ENCODE measurements at places on chromosomes 13 and 19. TPM values are rescaled to one million over a fixed set of nuclear protein-coding genes. Genes with fewer than 3 reads are reported as not detected.
A peak's percentile ranks its signal among the peaks of the same experiment; 100 is the strongest.

DNA sequence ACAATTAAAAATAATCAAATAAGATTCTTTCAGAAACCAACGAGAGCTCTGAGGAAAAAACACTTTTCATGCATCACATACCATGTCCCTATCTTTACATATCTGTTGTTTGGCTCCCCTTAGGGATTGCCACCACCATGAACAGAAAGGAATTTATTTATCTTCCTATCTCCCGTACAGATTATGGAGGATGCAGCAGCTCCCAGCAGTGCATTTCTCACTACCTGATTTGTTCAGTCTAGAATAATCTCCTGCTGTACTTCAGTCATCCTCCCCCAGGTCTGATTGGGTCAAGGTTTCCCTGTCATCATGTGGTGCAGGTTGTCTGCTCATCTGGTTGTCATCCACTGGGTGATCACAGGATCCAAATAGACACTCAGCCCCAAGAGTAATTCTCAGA lies 451.3 kb downstream of the OXGR1 start:
- DNase-seq: no peak

DNA sequence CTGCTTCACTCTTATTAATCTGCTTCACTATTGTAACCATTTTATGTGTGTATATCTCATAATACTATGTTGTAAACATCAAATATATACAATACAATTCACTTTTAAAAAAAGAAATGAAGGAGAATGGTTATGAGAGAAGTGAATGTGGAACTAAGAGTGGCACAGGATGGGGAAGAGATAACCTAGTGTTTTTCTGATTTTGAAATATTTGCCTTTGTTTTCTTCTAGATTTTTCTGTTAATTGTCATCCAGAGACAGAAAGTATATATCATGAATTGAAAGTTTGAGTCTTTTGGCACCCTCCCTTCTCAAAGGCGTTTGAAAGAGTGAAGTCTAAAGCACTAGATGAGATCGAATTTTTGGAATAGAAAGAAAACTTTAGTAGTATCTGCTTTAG lies 2.8 kb downstream of the DNAJC3 start:
- DNase-seq: no peak

DNA sequence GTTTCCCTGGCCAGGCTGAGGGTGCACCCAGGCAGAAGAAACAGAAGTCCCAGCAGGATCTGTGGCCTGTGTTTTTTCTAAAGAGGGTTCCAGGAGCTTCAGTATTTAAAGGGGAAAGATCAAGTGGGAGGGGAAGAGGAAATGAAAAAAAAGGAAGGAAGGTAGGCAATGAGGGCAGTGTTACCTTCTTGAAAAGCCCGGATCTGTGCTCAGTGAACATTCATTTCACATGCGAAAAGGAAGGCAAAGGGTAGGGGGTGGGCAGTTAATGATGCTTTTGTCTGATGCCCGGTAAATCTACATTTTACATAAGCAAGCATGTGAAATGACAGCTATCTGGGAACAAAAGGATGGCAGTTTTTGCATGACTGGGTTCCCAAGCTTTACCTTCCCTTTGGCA lies 326.2 kb downstream of the UQCRFS1 start:
- DNase-seq: no peak

DNA sequence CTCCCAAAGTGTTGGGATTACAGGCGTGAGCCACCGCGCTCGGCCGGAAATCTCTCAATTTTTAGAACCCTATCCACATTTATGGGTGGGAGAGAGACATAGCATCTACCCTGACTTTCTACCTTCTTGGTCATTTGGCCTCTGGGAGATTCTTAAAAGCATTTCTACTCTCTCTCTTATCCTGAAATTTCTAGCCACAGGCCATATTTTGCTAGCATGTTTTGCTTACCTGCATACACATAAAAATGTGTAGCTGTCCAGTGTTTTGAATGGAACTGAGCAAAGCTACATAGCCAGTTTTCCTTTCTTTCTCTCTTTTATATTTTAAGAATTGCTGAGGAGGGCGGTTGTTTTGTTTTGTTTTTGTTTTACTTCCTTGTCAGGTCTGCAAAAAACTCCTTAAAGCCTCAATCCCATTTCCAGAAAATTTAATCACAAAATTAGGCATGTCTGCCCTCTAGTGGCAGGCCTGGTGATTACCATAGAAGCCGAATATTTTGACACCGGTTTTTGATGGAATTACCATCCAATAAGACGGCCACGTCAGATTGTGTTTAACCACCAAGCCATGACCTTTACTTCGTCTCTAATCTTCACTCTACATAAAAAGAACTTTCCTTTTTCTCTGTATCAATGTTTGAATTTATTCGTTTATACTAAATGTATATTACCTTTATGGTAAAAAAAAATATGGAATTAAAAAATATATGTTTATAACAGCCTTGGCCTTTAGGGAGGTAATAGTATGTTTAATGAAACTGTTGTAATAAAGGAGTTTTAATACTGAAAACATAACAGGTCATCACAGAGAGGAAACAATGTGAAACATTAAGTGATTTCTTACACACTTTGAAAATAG lies 34.4 kb upstream of the OXGR1 start:
- DNase-seq: no peak

- peak; percentile 70 for DNase-seq
Observed at GRCh38 chr19:35247526-35248309, 1.1 kb upstream of the LSR start.

- DNase-seq: no peak
Observed at GRCh38 chr13:87999240-87999700, 328.1 kb downstream of the SLITRK5 start.

DNA sequence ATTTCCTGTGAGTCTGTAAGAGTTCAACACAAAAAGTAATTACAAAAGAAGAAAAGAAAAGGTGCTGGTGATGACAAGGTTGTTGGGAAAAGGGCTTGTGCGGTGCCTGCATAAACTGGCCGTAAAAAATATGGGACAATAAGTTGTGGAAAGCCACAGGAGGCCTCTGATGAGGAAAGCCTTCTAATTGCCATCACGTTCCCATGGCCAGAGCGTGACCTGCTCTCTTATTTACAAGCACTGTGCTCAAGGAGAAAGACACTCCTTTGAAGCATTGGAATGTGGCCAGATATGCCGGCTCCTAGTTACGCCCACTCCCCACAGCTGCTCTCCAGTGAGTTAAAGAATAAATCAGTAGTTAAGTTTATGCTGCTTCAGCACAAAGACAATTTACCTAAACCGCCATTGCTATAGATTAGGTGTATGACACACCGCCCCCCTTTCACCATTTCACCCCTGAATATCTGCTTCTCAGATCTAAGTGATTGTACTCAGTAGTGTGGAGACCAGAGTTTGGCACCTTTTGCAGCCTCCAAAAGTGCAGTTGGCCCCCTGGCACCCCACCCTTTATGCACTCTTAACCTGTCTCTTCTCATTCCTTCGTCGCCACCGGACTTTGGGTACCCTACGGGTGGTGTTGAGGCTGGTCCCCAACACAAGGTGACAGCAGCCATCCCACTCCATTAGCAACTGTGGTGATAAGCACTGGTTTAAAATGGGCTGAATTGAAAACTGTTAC lies 8.1 kb upstream of the PGLYRP1 start:
- no peak for DNase-seq

- DNase-seq: peak; percentile 49
Observed at GRCh38 chr13:48975101-48975855, 434 bp upstream of the FNDC3A start.

DNA sequence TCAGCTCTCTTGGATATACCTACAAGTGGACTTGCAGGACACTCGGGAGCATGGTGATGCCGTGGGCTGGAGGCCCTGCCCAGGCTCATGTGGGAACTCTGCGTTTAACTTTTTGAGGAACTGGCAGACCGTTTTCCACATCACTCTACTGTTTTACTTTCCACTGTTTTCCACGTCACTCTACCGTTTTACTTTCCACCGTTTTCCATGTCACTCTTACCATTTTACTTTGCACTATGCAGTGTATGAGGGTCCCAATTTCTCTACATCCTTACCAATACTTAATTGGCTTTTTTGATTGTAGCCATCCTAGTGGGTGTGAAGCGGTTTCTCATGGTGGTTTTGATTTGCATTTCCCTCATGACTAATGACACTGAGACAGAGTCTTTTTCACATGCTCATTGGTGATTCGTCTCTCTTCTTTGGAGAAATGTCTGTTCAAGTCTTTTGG lies 40.5 kb downstream of the GATAD2A start:
- DNase-seq: no peak

The ZSCAN5B gene
- total RNA-seq: 0.20 TPM

- DNase-seq: no peak
Observed at GRCh38 chr13:85896516-85897450, 97.6 kb upstream of the SLITRK6 start.

DNA sequence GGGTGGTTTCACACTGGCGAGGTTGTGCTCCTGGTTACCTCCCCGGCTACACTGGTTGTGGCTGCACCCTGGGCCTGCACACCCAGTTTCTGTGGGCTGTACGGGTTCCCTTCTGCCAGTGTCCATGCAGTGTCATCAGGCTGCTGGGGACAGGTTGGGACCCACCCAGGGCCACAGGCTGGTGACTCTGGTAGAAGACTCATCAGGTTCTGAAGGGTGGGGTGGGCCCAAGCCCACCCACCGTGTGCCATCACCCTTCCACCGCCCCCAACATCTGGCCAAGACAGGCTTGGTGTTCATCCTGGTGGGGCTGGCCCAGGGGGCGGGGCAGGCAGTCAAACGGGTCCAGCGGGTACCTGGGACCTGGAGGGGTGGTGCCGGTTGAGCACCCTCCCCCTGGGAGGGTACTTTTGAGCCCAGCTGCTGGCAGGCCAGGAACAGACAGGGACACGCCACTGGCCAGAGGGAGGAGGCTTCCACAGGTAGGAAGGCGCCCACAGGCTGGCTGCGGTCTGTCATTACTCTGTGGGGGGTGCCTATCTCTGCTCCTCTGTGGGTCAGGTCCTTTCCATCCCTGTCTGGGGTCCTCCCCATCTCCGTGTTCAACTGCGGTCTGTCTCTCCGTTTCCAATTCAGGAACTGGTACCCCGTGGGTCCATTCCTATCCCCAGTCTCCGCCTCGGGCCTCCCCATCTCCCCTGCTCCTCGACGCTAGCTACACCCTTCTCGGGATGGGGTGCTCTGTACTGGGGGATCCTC lies at the start of gene RNF225:
RNF225 (plus strand) TSS at position 437 of the 759 bp plus-strand sequence. CDS start 434 bp downstream, outside the sequence.
- DNase-seq: no peak

DNA sequence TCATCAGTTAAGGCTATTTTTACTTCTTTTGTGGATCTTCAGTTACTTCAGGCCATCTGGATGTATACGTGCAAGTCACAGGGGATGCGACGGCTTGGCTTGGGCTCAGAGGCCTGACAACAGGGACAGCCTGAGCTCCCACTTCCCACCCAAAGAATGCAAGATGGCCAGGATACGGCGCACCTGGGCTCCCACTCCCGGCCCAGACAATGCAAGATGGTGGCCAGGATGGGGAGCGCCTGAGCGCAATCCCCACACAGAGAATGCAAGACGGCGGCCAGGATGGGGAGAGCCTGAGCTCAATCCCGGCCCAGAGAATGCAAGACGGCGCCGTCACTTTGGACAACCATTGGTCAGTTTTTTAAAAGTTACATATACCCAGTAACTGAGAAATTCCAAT lies 25.3 kb upstream of the MIER2 start:
- no peak for DNase-seq

- no peak for DNase-seq
Observed at GRCh38 chr13:59475911-59476310, 687.8 kb downstream of the DIAPH3 start.

The PSPN gene
- 2.4 TPM for total RNA-seq

GRCh38 chr19:4416268-4416667 lies 13.8 kb downstream of the CHAF1A start:
- no peak for DNase-seq

DNA sequence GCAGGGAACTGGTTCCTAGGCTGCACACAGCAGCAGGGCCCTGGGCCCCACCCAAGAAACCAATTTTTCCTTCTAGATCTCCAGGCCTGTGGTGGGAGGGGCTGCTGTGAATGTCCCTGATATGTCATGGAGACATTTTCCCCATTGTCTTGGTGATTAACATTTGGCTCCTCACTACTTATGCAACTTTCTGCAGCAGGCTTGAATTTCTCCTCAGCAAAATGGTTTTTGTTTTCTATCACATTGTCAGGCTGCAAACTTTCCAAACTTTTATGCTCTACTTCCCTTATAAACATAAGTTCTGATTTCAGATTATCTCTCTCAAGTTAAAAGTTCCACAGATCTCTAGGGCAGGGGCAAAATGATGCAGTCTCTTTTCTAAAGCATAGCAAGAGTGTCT lies 310.2 kb upstream of the PCDH20 start:
- DNase-seq: no peak

- DNase-seq: no peak
Observed at GRCh38 chr19:13238891-13239534, 88.8 kb downstream of the IER2 start.

GRCh38 chr13:77048681-77049080 lies 21.7 kb upstream of the FBXL3 start:
- no peak for DNase-seq

The ZNF266 gene
- total RNA-seq: 72.3 TPM

- no peak for DNase-seq
Observed at GRCh38 chr19:47435196-47435595, 15.9 kb upstream of the MEIS3 start.

GRCh38 chr19:4916292-4917082 lies 7.2 kb downstream of the UHRF1 start:
- peak; percentile 72 for DNase-seq

The SLAIN1 gene
- 31.1 TPM for total RNA-seq

DNA sequence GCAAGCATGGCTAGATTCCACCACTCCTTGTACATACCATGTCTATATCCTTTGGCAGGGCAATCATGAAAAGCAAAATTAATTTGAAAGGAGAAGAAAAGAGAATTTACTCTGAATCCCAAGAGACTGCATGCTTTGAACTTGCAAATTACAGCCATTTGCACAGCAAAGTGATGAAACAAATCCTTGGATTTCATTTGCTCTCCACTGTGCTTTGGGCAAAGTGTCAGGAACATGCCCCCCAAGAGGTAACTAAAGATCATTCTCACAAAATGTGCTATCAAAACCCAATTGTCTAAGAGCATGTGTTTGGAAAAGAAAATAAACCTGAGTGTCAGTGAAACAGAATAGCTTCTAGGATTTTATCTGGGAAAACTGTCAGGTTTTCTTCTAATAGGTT lies 298.5 kb downstream of the GPC6 start:
- no peak for DNase-seq

DNA sequence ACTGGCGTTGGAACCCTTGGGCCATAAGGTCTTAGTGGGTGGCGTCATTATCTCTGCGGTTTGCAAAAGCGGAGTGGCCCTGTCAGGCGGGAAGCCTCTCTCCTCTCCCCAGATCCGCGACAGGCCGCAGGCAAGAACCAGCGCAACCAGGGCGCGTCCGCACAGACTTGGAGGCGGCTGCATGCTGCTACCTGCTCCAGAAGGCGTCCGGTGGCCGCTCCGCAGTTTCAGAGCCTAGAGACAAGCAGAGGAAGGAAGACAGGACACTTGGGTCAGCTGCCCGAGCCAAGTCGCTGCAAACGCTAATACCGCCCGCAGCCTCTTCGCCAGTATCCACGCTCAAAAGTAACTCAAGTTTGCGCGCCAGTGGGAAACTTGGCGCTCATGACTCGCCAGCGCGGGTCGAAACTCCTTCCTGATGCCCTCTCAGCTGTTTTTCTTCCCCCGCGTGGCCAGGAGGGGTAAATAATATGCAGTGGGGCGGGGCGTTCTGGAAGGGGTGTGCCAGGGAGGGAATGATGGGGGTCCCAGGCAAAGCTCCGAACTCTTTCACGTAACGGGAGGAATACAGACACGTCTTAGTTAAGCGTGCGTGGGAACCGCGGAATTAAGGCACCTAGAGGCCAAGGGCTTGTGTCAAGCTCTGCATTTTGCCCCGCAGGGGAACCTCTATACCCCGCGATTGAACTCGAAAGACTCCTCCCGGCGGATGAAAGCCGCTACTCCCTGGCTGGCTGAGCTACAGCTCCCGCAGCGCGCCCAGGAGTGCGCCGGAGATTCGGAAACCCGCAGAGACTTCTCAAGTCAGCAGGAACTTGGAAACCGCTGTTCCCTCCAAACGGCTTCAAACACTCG lies at the start of gene EDNRB:
EDNRB (minus strand) TSS at position 441 of the 855 bp plus-strand sequence; CDS start at position 183, 258 bp downstream.
- peak; percentile 31 for DNase-seq

The ALOX5AP gene
- total RNA-seq: 61.3 TPM
